Astrocyte of the spinal cord (primary cell): ENCODE measurements at places on chromosomes 1 and 21.

GRCh38 chr1:165456861-165457260, 11.9 kb upstream of the RXRG start:
- DNase-seq = no peak

- DNase-seq = no peak
Observed at GRCh38 chr1:15224974-15225373, 22.0 kb upstream of the FHAD1 start.

DNA sequence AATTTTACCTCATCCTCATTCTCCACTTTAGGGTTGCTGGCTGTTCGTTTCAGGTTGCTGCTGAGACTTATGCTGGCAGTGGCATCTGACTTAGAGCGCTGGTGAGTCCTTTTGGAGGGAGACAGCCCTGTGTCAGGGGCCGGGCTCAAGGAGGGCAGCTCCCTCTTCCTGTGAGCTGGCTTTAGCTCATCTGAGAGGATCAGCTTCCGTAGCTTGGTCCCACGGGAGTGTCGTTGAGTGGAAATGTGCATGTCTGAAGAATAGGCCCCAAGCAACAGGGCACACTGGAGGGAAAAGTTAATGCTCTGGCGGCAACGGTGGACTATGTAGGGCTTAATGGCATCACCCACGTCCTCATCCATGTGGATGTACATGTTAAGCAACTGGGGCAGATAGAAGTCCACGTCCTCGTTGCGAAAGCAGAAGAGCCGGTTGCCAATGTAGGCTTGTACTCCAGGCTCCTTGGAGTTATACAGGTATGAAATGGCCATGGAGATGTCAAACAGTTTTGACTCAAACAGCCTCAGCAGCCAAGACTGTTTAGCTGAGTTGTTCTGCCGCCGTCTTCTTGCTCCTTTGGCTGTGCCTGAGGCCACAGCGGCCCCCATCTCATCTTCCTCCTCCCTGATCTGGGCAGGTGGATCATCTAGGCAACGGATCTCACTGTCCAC, 11.5 kb downstream of the PI4KB start:
- DNase-seq = no peak

GRCh38 chr1:50080904-50081586, 27.7 kb upstream of the ELAVL4 start:
- peak; percentile 1 for DNase-seq

GRCh38 chr1:4856396-4856795, 202.0 kb downstream of the AJAP1 start:
- DNase-seq = no peak

DNA sequence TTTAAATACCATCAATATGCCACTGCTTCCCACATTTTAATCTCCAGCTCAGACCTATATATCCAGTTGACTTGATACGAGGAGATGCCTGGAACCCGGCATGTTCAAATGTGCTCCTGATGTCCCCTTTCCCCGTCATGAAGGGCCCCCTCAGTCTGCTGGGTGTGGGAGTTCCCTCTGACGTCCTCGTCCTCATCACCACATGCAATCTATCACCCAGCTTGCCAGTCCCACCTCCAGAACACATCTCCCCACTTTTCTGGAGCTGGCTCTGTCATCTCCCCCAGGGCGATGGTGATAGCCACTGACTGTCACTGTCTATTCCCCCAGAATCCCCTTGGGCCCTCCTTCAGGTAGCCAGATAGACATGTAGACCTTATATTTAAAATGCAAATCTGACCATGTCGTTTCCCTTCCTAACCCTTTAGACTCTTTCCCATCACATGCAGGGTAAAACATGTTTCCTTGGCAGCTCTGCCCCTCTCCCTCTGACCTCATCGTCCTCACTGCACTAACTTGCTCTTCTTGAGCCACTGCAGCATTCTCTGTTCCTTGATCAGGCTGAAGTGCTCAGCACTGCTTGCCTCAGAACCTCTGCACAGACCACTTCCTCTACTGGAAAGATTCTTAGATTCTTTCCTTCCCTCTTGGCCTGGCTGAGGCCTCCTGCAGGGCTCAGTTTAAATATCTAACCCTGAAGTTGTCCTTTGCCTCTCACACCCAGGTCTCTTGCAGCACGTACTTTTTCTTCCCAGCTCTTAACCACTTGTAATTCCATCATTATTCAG, 7.4 kb downstream of the AZIN2 start:
- DNase-seq = peak; percentile 52

DNA sequence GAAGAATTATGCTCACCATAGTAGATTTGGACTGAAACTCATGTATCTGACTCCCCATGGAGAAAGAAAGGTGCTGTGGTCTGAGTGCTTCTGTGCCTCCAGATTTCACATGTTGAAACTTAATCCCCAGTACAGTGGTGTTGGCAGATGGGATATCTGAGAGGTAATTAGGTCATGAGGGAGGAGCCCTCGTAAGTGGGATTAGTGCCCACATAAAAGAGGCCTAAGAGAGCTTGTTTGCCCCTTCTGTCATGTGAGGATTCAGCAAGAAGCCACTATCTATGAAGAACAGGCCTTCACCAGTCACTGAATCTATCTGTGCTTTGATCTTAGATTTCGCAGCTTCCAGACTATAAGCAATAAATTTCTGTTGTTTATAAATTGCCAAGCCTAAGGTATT, 150.1 kb downstream of the PLPP3 start:
- DNase-seq = no peak

GRCh38 chr1:175801979-175802378, 58.6 kb upstream of the TNR start:
- no peak for DNase-seq

- DNase-seq = no peak
Observed at GRCh38 chr1:7650801-7651200, 120.3 kb upstream of the VAMP3 start.

DNA sequence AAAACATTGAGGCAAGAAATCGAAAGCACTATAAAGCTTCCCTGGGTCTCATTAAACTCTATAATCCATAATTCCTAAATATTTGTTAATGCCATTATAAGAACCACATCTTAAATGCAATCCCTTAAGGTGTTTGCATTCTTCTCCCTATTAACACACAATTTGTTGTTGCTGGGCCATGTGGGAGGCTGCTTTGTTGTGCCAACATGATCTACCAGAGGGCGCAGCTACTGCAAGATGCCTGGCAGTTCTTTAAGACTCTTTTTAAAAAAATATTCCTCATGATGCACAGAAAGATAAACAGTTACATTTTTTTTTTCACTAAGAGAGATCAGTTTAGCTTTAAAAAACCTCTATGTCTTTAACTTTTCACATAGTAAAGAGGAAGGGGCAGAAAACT, 39.0 kb upstream of the BCAS2 start:
- DNase-seq = no peak

- DNase-seq = no peak
Observed at GRCh38 chr1:22536506-22536905, 26.8 kb upstream of the EPHA8 start.

GRCh38 chr1:39652554-39652953, 13.1 kb upstream of the HEYL start:
- no peak for DNase-seq
